ENCODE measurements at places on chromosomes 1 and 21. TPM values are rescaled to one million over a fixed set of nuclear protein-coding genes. Genes with fewer than 3 reads are reported as not detected.

BTBD19 gene
- total RNA-seq, result 1.9 TPM

ADORA1 gene
- total RNA-seq, result not detected

KIFAP3 gene
- total RNA-seq, result 23.1 TPM

C1orf167 gene
- not detected for total RNA-seq

SAMD13 gene
- total RNA-seq, result 0.85 TPM

FAM110D gene
- not detected for total RNA-seq

WDR26 gene
- 50.9 TPM for total RNA-seq

CATSPERE gene
- 0.43 TPM for total RNA-seq

GOLT1A gene
- 0.71 TPM for total RNA-seq

BLACAT1 gene
- 0.68 TPM for total RNA-seq

CD1E gene
- total RNA-seq, result not detected

HMCN1 gene
- 1.0 TPM for total RNA-seq

CHODL gene
- under 0.01 TPM for total RNA-seq

CA14 gene
- not detected for total RNA-seq

CRNN gene
- 24.6 TPM for total RNA-seq

SYCP1 gene
- not detected for total RNA-seq

LRRC71 gene
- total RNA-seq, result not detected

ATP1A2 gene
- not detected for total RNA-seq

IGSF3 gene
- 50.2 TPM for total RNA-seq

Data from nasal cavity respiratory epithelium epithelial cell of viscerocranial mucosa (primary cell).